ENCODE measurements at places on chromosomes 1 and 21.

GRCh38 chr1:58200437-58200836, 346.1 kb downstream of the OMA1 start:
- no peak for DNase-seq

DNA sequence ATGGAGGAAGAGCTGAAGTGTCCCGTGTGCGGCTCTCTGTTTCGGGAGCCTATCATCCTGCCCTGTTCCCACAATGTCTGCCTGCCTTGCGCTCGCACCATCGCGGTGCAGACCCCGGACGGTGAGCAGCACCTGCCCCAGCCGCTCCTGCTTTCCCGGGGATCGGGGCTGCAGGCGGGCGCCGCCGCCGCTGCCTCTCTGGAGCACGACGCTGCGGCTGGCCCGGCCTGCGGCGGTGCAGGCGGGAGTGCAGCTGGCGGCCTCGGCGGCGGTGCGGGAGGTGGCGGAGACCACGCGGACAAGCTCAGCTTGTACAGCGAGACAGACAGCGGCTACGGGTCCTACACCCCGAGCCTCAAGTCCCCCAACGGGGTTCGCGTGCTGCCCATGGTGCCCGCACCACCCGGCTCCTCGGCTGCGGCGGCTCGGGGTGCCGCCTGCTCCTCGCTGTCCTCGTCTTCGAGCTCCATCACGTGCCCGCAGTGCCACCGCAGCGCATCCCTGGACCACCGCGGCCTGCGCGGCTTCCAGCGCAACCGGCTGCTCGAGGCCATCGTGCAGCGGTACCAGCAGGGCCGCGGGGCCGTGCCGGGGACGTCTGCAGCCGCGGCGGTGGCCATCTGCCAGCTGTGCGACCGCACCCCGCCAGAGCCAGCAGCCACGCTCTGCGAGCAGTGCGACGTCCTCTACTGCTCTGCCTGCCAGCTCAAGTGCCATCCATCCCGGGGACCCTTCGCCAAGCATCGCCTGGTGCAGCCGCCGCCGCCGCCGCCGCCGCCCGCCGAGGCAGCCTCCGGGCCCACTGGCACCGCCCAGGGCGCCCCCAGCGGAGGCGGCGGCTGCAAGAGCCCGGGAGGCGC, 1.3 kb downstream of the TRIM67 start:
- DNase-seq = no peak

- no peak for DNase-seq
Observed at GRCh38 chr1:32960342-32960741, 4.3 kb downstream of the RNF19B start.

DNA sequence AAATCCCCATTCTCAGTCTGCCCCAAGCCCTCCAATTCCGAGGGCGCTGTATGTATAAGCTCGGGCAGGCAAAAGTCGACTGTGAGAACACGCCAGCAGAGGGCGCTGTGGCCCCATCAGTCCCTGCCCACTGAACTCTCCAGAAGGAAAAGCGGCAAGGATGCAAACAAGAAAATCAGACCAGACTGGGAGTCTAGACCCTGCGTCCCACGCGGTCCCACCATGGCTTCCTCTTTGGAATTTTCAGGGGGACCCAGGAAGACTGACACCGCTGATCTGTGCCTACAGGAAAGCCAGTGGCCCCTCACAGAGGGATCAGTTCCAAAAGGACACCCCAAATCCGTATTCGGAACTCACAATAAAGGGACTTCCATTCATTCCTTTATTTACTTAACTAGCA, 19.5 kb downstream of the TEX35 start:
- DNase-seq = peak; percentile 86

- DNase-seq = peak; percentile 78
Observed at GRCh38 chr1:98051065-98051675, 130.3 kb upstream of the DPYD start.

DNA sequence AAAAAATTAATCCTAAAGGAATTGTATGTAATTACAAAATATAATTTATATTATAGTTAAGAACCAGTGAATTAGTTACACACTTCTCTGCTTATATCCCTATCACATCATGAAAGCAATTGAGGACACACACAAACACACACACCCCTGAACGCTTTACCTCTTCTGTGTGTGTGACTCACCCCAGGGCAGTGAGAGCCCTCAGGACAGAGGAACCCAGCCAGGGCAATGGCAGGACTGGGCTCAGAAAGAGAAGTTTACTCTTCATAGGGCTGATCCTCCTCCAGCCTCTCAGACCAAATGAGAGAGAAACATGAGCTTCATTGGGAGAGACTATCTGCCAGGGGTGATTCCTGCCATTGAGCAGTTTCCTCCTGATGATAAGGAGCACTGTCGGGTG, 38.1 kb downstream of the SLC44A3 start:
- DNase-seq = no peak

- DNase-seq = no peak
Observed at GRCh38 chr1:174406421-174406820, 41.3 kb upstream of the GPR52 start.

- no peak for DNase-seq
Observed at GRCh38 chr21:15282665-15283064, 217.9 kb upstream of the NRIP1 start.

GRCh38 chr1:189429610-189430009, 1048.1 kb downstream of the BRINP3 start:
- no peak for DNase-seq

DNA sequence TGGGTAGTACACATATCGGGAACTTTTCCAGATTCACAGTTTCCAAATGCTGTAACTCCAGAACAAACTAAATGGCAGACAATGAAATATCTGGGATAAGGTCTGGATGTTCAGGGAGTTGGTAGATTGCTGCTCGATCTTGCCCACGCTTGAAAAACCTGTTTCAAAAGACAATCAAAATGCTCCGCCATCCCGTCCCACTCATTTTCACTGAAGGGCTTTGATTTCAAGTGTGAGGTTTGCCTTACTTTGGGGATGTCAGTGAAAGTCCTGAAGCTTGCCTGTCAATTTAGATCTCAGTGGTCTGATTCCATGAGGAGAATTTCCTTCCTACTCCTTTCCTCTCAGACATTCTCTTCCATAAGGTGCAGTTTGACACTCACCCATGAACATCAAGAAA, 236.3 kb upstream of the KCNK2 start:
- no peak for DNase-seq

DNA sequence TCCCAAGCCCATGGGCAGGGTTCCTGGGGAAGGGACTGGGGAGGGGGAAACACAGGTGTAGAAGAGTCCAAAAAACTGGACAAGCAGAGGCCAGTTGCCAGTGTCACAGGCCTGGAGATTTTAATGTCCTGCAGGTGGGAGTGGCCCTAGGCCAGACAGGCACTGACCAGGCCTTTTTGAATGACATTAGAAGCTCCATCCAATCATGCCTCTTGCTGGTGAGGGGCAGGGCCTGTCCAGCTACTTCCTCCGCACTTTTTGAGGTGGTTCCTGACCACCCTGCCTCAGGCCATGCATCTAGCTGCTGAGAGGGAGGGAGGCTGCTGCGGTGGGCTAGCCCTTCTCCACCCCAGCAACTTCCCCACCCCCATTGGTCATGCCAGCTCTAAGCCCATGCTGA, 15.9 kb upstream of the KIF21B start:
- no peak for DNase-seq

GRCh38 chr21:45591619-45592207, 49.5 kb upstream of the SLC19A1 start:
- no peak for DNase-seq

GRCh38 chr1:55107101-55107500, 67.8 kb downstream of the PCSK9 start:
- DNase-seq = no peak

GRCh38 chr1:2640626-2641025, 7.8 kb upstream of the MMEL1 start:
- no peak for DNase-seq

GRCh38 chr1:30809514-30810263, 52.1 kb upstream of the LAPTM5 start:
- no peak for DNase-seq

GRCh38 chr1:28197682-28198415, 21.4 kb upstream of the PTAFR start:
- DNase-seq = no peak

DNA sequence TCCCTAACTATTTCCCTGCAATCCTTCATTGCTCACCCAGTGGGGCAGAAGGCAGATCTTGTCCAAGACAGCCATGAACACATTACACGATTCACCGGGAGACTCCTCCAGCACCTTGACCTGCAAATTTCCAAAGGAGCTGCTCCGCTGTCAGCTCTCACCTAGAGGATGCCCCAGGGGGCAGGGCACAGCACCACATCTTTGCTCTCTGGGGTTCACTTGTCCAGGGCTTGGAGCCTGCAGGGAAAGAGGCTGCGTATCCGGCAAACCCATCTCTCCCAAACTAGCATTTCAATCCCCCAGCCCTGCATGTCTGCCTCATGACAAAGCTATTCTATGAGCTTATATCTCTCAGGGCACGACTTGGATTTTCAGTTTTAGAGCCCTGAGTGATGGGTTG, 35.1 kb upstream of the OLIG2 start:
- no peak for DNase-seq

DNA sequence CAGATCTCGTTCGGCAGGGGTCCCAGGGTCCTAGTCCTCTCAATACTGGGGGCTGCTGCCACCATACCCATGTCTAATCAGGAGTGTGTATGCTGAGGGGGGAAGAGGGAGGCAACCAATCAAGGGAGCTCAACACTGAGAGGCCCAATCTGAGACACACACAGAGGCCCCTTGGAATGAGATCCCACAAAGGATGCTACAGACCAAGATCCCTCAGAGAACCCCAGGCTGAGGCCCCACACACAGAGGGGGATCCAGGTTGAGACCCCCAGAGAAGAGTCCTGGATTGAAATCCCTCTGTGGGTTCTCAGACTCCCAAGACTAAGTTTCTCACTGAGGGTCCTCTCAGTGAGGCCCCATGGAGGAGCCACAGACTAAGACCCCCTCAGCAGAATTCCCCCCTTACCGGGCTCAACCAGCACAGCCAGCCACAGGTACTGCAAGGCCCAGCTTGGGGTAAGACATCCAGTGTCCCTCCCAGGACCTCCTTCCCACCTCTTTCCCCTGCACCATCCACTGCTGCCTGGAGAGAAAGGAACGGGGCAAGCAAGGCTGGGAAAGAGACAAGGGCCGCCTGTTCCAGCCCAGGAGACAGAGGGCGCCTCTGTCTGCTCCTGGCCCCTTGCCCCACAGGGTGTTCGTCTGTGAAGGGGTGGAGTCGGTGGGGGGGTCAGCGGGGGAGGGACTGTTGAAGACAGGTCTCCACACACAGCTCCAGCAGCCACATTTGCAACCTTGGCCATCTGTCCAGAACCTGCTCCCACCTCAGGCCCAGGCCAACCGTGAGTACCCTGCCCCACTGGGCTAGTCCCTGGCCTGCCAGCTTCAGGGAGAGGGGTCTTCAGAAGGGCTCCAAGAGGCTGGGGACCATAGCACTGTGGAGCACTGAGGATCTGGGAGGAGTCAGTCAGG, at the start of gene S100A1:
Gene S100A1, plus strand, starts transcription at position 720 of the 912 bp plus-strand sequence. CDS start 2,088 bp downstream, outside the sequence.
- DNase-seq = peak; percentile 55

DNA sequence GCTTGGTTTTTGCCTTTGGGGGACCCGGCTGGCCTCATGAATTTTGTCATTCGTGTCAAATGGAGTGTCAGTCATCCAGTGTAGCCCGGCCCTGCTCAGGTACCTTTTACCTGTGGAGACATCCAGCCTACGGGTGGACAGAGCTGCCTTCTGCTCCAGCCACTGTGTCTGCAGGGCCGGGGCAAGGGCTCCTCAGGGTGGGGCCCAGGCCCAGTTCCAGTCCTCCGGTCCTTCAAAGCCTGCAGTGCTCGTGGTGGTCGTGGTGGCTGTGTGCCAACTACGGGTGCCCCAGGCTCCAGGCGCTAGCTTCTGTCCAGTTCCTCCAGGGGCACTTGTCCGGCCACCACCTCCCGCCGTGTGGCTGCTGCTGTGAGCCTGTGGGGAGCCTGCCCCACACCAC, 54.8 kb downstream of the TRIM11 start:
- peak; percentile 10 for DNase-seq

- DNase-seq = no peak
Observed at GRCh38 chr21:20996421-20997310, 1.5 kb upstream of the NCAM2 start.

DNA sequence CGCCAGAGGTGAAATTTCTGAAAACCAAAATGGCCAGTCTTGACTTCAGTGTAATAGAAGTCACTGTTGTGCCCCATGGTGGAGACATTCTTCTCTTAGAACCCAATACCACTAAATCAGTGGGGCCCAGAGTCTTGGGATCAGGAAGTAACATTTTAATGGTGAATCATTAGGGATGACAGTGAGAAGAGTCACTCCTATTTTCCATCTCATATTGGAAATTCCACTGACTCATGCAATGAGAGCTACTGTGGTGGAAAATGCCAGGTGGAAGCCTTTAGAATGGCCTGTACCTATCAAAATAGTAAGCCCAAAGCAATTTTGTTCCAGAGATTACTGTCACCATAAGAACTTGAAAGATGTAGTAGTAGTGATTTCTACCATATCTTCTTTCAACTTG, 20.6 kb upstream of the PPM1J start:
- DNase-seq = no peak

GRCh38 chr1:60041783-60042182, 31.8 kb downstream of the C1orf87 start:
- no peak for DNase-seq

DNA sequence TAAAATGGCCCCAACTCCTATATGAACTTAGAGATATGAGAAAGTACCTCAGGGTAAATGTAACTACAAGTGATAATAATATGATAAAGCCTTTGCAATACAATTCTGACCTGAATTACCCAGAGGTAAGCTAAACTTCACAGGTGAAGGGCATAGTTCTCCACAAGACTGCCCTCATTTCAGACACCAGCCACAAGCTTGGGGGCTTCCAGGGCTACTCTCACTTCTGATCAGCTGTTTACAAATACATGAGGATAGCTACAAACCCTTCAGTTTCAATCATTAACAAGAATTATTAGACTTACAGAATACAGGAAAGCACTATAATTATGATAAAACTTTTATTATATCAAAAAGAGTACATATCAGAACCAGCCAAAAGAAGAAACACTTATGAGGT, 18.7 kb upstream of the DPH5 start:
- DNase-seq = no peak

DNA sequence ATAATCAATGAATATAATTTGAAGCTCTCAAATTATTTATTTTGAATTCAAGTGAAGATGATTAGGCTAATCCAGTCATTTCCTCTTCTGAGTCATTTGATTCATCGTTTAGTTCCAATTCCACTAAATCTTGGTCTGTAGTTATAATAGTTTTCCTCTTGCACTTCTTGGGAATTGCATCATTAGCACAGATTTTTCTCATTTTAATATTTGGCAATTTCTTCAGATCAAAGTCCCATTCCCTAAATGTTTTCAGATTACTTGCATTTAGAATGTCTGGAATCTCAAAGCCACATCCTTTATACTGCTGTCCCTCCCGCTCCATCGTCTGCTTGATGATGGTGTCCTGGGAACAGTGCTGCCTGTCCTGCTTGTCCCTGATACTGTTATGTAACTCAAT, 43.5 kb downstream of the MAST2 start:
- no peak for DNase-seq

GRCh38 chr1:196361112-196361714, 247.0 kb downstream of the KCNT2 start:
- no peak for DNase-seq

GRCh38 chr1:162765788-162766187, 24.7 kb upstream of the HSD17B7 start:
- DNase-seq = no peak

GRCh38 chr1:54464031-54464476, 57.9 kb upstream of the SSBP3 start:
- no peak for DNase-seq

All from right hindlimb (tissue), 1 donor.